ENCODE measurements at places on chromosomes 16 and 17.

DNA sequence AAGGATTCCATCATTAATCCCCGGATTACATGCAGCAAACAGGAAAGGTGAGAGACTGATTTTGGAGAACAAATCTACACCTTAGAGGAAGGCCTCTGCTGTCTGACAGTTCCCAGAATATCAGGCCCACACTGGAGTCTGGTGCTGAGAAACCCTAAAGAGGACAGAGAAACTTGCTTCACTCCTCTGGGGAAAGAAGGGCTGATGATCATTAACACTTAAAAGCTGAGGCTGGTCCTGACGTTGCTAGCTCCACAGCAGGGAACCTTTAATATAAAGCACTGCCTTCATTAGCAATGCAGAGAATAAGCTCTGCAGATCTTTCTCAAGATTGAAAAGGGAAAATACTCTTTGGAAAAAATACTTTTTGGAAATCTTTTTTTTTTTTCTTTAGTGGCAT is 1472.4 kb upstream of the GOT2 start:
- no peak for DNase-seq

GRCh38 chr17:74413491-74413890 is 18.4 kb upstream of the GPRC5C start:
- no peak for DNase-seq

DNA sequence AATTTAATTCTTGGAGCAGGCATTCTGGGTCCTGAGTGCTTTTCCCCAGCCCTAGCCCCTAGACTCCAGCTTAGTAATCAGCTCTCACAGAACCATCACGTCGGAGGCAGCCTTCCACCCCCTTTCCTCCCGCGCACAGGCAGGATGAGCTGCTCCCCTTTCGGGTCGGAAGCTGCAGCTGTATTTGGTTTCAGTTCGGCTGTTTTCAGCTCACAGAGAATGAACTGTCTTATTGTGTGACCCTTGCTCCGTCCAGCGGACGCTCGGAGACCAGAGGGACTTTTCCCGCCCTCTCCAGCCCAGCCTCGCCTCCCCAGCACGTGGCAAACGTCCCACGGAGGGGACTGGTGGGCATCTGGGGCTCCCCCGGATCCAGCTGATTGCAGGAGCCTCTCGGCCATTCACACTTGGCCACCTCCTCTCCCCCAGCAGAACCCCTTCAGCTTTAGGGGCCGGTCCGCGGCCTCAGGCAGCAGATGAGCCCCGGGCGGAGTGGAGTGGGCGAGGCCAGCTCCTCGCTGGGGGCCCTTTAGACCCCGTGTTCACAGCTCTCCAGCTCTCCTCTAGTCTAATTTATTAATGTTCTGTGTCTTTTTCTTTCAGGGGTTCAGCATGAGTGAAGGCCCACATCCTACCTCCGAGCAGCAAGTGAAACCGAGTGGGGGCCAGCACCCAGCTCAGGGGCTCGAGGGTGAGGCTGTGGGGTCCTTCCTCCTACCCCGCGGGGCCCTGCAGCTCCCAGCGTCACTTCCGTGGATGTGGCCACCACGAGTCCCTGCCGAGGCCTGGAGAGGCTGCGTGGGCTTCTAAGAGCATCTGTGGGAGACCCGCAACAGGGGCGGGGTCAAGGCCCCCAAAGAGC is 863 bp upstream of the UTS2R start:
- DNase-seq = no peak

GRCh38 chr17:19762515-19762961 is 14.4 kb upstream of the ALDH3A1 start:
- peak; percentile 59 for DNase-seq

DNA sequence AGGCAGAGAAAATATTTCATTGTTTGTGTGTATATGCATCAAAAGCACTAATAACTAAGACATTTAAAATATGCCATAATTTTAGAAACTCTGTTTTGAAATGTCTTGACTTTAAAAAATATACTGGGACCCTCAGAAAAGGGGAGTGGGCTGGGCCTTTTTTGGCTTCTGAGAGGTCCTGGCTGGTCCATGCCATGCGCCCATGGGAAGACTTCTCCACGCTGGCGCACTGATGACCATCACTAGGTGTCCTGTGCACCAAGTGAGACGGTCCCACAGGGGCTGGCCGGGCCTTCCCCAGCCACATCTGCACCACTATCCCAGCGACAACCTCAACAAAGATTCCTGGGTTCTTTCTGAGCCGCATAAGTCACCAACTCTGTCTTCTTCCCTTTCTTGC is 27.0 kb upstream of the WFIKKN2 start:
- no peak for DNase-seq

GRCh38 chr17:2393174-2393953 is 7.5 kb downstream of the MNT start:
- peak; percentile 89 for DNase-seq

GRCh38 chr16:84509032-84509950 is 4.8 kb upstream of the MEAK7 start:
- DNase-seq = no peak

GRCh38 chr17:1797323-1797722 is 32.4 kb downstream of the SMYD4 start:
- no peak for DNase-seq

DNA sequence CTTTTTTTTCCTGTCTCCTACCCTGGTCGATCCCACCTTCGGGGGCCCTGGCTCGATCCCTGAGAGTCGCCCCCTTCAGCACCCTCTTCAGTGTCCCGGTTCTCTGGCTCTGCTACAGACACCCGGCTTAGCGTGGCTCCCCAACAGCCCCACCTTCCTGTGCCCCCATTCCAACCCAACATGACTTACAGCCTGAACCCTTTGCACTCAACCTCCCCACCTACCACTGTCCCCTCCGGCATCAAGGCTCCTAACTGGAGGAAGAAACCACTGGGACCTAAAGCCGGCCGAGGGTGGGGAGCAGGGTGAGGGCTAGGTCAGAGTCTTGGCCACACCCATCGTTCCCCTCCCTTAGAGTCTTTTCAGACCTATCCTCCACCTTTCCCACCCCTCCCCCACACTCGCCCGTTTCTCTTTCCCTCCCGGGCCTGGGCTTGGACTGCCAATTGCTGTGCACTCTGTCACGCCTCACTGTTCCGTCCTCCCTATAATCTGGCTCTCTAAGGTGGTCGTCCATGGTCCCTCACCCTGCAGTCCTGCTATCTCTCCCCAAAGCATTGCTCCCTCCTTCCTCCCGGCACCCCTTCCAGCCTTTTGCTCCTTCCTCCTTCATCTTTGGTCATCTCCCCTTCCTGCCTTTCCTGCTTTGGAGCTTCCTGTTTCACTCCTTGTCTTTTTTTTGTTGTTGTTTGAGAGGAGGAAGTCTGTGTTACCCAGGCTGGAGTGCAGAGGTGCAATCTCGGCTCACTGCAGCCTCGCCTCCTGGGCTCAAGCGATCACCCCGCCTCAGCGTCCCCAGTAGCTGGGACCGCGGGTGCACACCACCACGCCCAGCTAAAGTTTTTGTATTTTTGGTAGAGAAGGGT is 890 bp upstream of the CLDN7 start:
- peak; percentile 90 for DNase-seq

DNA sequence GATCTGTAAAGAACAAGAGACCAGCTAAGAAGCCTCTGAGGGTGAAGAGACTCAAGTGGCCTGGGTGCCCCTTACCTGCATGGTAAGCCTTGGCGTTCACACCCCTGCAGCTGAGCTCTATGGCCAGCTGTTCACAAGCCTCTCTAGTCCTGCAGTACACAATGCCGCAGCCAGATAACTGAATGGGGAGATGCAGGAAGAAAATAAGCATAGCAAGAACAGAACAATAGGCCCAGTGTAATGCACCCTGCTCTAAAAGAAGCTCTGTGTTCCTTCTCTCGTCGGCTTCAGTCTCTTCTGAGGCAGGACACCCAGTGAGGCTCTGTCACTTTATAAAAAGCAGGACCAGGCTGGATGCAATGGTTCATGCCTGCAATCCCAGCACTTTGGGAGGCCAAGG is 5.4 kb downstream of the RECQL5 start:
- DNase-seq = no peak

DNA sequence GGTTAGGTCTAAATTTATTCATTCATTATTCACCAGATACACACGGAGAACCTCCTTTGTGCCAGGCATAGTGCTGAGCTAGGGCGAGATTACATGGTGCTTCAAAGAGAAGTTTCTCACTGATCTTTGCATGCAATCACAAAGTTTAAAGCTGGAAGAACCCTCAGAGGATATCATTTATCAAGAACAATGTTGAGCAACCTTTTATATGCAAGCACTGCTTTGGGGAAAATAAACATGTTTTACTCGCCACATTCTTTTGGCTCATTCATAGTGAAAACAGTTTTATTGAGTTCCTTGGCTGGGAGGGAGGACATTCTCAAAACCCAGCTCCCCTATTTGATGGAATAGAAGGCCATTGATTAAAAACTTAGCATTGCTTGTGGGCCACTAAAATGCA is 49.8 kb upstream of the XYLT1 start:
- DNase-seq = no peak

GRCh38 chr16:86986809-86987487 is 330.2 kb downstream of the C16orf95 start:
- DNase-seq = no peak

DNA sequence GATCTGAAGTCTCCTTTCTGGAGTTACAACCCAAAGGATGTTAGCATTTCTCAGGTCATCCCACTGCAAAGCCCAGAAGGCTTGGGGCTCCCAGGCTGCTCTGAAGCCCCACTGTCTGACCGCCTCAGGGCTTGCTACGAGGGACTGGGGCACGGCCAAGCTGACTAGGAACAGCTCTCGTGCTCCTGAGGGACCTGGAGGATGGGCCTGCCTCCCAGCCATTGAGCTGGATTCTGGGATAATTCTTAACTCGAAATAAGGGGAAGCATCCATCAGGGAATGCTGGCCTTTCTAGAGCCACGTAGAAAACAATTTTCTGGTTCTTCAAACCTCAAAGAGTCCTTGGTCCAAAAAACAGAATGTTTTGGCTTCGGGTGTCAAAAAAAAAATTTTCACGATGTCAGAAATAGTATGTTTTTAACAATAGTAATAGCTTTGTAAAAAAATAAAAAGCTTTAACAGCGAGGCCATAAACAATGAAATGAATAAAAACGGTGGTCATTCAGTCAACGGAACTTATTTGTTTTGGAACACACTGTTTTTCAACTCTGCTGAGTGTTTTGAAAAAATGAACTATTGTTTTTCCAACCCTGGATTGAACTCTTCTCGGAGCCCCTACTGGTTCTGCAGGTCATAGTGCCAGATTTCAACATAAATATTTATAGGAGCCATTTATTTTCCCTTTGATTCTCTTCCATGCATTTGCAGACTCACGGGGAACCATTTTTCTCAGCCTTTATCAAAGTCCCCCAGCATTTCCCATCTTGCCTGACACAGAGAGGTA is 16.4 kb upstream of the HERPUD1 start:
- DNase-seq = no peak

- DNase-seq = no peak
Observed at GRCh38 chr16:81127051-81127450, 30.9 kb upstream of the GCSH start.

DNA sequence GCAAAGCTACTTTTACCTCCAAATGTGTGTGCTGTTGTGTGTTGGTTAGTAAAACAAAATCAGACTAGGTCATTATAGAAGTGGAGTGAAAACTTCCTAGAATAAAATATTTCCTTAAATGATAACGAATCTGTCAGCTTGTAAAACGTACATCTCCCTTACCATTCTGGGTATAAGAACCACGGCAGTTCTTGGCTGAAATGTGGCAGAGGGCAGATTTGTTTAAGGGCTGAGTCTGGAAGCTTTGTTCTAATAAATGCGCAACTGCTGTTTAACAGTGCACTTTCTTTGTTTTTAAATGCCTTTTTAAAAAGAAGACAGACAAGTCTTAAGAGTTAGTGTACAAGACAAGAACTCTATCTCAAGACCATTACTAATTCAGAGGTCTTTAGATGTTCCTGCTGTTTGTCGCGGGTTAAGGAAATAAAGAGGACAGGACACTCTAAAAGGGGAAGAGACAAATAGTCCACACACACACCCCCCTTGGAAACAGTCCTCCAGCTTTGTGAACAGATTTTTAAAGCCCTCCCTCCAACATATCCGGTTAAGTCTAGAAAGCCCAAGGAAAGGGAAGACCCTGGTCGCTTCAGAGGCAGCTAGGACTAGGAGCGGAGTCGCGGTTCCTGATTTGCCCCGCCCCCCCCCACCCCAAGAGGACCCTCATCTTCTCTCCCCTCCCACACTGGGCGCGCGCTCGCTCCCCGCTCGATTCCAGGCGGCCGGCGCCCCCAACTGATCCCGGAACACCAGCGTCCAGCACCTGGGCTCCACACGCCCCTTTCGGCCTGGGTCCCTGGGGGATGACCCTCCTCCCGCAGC is 658 bp downstream of the SYNRG start:
- DNase-seq = no peak

DNA sequence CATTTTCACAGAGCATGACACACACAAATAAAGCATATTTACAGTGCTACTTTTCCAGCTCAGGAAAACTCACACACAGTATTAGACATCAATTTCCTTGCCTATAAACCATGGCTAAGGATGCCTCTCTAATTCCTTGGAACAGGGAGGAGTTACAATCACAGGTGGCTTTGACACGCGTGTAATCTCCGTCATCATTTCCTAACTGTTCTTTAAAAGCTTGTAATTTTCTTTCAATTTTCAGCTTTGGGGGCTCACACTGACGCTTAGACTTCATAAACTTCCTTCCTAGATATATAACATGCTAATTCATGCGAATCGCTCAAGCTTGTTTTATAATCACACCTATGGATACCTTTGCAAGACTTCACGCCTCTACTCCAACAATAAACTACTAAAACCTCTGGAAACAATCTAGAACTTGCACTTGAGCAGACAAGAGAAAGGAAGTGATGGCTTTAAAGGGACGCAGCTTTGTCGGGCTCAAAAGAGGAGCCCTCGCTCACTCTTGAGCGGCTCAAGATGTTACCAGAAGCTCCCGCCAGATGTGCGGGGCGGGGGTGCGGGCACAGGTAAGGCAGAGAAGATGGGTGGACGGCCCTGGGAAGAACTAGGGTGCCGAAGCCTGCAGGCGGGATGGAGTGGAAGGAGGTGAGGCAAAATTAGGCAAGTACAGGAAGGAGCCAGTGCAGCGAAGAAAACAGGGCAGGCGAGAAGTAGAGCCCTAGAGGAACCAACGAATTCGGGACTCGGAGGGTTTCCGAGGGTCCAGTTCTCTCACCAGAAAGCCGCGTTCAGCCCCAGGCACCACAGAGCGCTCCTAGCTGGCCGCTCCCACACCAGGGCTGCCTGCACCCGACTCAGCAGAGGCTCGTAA is 631 bp downstream of the RETREG3 start:
- DNase-seq = no peak

- peak; percentile 82 for DNase-seq
Observed at GRCh38 chr17:9239793-9240658, 218.7 kb downstream of the NTN1 start.

DNA sequence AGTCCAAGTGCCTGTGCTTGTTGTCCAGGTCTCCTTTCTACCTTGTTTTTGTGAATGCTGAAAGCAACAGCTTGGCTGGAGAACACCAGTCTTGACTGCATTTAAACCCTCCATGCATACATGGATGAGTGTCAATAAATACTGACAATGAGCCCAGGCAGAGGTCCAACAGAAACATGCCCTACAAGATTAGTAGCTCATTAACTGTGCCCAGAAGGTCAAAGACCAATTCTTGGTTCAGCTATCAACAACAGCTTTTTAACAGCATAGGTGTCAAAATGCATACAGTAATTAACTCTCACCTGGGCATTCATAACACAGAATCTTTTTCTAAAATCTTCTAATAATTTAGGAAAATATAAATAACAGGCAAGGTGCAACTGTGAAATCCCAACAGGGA is 63.2 kb downstream of the N4BP1 start:
- DNase-seq = no peak

All from ureter (tissue), 1 donor.